Activated CD4-positive, alpha-beta T cell treated with anti-CD3 and anti-CD28 coated beads, Interleukin-2, amount 50 U/mL, for 1 hour (primary cell): ENCODE measurements at places on chromosomes 16 and 17.

GRCh38 chr17:45702666-45703266 is 81.4 kb upstream of the CRHR1 start:
- no peak for DNase-seq

- no peak for DNase-seq
Observed at GRCh38 chr16:25013751-25014499, 1.2 kb downstream of the ARHGAP17 start.

DNA sequence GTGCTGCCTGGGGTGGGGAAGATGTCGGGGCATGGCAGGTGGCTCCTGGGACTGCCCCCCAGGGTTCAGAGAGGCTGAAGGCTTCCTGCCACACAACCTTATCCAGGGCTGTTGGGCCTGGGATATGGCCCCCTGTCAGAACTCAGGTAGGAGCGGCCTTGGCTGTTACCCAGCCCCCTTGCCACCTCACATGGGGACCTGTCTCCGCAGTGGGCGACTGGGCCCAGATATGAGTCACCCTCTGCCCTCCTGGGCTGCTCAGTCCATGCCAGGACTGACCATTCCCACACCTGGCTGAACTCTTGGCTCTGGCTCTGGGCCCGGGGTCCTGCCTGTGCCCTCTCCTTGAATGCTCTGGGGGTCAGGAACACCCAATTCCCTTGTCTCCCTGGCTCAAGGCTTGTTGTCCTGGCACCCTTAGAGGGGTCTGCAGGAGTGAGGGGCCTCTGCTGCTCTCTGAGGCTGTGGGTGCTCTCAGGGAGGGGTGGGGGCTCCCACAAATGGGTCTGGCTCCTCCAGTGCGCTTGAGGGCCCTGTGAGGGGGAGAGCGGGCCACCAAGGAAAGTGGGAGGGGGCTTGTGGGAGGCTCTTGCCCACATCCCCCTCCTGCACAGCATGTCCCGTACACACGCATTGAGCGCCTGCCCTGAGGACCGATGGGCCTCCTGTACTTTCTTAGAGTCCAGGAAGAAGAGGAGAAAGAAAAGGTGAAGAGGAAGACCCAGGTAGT is 36.0 kb downstream of the LGALS9 start:
- DNase-seq: no peak

DNA sequence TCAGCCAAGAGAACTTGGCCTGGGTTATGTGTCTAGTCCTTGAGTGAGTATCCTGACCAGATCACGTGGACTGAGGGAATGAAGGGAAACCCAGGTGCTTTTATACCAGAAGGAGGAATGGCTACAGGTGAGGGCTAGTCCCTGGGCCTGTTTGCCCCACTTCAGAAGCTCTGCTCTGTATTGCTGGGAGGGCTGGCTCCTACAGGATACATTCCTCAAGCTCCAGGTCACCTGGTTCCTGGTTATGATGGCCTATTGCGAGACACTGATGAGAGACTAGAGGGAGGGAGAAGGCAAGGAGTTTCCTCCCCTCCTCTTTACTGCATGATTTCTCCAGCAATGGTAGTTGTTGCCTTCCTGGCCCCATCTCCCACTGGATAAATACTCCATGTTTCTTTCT is 19.0 kb upstream of the SMG8 start:
- no peak for DNase-seq

- DNase-seq: no peak
Observed at GRCh38 chr17:50559674-50560184, 786 bp upstream of the CACNA1G start.

- DNase-seq: no peak
Observed at GRCh38 chr17:58403311-58403710, 14.0 kb downstream of the RNF43 start.

GRCh38 chr17:35046740-35047283 is 16.7 kb downstream of the RFFL start:
- DNase-seq: peak; percentile 49

GRCh38 chr16:76194616-76195015 is 82.6 kb upstream of the CNTNAP4 start:
- no peak for DNase-seq

DNA sequence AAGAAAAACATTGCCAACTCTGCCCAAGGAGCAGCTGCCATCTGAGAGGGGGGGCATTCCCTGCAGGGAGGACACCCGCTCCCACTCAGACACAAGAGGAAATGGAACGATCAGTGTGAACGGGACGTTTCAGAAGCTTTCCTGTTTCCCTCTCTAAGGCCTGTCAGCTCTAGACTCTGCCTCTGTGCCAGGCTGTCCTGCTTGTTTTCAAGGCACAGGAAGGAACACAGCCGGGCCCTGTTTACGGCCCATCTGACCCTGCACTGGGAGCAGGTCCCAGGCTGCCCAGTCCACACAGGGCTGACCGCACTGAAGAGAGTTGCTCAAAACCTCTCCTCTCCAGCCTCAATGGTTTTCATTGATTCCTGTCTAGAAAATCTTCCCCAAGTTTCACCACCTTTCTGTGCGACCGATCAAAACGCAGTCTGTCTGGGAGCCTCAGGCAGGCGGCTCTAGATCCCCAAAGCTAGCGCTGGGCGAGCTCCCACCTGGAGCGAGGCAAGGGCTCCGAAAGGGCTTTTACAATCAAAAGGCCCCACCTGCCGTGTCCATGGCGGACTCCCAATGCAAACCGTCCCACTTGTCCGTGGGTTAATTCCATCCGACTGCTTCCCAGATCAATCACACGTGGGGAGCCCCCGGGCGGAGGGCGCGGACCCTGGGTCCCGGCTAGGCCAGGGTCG is 1.5 kb downstream of the PIEZO1 start:
- no peak for DNase-seq

DNA sequence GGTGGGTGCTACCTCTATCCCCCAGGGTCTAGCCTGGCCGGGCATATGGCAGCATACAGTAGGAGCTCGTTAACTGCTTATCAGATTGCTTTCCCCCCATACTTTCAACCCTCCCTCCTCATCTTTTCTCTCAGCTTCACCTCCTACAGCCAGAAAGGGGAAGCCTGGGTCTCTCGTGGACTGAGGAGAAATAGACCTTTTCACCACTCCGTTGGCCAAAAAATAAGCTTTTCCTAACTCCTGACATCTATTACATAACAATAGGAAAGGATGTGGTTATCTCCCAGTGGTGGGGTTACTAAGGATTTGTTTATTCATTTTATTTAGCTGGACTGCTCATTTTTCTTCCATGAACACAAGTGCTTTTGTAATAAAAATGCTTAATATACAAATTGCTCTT is 9.0 kb upstream of the CXCL16 start:
- no peak for DNase-seq

- DNase-seq: no peak
Observed at GRCh38 chr16:58506241-58507194, 6.6 kb downstream of the NDRG4 start.

- DNase-seq: no peak
Observed at GRCh38 chr17:61477204-61477834, 25.1 kb downstream of the TBX4 start.

DNA sequence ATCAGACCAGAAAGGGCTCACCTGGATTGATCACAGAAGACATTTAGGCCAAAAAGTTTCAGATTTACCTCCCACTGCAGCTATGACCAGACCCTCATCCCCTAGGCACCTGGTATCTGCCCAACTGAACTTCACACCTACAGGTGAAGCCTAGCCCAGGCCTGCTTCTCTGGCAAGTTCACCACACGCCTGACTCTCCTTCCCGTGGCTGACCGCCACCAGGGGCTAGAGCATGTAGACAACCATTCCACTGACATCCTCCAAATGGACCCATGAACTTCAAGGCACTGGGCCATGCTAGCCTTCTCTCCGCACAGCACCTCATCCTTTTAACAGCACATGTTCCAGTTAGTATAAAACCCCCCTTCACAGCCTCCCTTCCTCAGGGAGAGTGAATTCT is 18.8 kb downstream of the ZCCHC14 start:
- DNase-seq: no peak

- DNase-seq: no peak
Observed at GRCh38 chr17:81483085-81483861, 29.3 kb downstream of the ACTG1 start.

DNA sequence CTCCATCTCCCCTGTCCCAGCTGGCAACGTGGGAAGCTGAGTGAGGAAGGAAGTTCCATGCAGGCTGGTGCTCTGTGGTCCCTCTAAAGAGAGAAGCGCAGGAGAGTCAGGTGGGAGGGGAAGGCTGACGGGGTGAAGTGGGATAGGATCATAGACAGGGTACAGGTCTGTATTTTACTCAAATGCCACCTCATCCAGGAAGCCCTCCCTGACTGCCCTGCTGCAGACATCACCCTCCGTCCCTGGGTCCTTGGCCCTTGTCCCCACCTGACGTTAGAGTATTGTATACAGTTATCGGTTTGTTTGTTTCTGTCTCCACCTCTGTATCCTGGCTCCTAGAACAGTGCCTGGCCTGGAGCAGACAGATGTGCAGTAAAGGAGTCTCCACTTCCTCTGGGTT is 11.7 kb downstream of the CANT1 start:
- no peak for DNase-seq

- DNase-seq: no peak
Observed at GRCh38 chr16:70481929-70482536, 27.6 kb downstream of the FCSK start.

DNA sequence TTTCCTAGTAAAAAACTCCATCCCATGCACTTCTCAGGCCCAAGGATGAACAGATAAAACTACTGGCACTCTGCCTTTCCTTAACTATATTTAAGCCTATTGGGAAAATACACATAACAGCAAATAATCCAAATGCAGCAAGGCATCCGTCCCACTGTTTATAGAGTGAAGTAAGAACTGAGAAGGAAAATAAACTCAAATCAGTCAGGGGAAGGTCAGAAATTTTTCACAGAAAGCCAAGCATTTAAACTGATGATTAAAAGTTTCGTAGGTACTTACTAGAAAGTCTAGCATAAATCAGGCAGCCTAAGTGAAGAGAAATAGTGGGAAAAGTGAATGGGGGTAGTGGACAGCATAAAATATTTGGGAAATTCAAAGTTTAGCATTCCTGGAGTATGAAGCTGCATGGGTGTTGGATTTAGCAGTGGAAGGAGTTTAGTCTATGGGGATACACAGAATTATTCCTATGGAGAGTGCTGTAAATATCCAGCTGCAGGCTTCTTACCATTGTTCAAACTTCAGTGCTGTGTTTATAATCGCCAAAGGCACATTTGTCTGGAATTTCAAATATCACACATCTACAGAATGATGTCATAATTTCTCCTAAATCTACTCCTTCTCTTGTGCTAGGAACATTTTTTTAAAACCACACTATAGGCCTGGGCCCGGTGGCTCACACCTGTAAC is 1131.0 kb upstream of the GOT2 start:
- no peak for DNase-seq

DNA sequence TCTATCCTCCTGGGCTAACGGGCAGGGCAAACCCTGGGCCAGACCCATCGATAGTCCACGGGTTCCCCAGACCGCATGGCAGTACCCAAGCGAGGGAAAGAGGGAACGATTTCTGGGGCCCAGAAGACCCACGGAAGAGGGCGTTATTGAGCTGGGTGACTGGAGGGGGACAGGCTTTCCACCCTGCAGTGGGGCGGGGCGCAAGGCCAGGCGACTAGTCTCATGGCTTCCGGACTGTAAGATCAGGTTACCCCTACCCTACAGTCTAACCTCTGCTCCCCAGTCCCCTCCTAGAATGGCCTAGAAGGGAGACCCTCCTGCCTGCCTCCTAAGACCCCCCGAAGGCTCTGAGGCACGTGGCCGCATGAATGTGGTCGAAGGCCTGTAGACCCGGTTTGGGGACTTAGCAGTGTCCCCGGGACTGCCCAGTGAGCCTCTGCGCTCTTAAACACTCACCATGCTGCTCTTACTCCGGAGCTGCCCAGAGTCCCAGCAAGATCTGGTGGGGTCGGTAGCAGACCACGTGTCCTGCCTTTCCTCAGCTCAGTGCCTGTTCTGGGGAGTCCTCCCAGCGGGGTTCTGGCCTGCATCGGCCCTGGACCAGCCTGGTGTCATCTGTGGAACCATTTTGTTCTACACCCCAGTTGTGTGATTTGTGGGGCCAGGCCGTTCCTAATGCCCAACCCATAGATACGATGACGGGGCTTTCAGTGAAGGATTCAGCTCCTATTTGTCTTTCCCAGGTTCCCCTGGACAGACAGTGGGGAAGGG is 13.2 kb upstream of the AURKB start:
- peak; percentile 52 for DNase-seq

DNA sequence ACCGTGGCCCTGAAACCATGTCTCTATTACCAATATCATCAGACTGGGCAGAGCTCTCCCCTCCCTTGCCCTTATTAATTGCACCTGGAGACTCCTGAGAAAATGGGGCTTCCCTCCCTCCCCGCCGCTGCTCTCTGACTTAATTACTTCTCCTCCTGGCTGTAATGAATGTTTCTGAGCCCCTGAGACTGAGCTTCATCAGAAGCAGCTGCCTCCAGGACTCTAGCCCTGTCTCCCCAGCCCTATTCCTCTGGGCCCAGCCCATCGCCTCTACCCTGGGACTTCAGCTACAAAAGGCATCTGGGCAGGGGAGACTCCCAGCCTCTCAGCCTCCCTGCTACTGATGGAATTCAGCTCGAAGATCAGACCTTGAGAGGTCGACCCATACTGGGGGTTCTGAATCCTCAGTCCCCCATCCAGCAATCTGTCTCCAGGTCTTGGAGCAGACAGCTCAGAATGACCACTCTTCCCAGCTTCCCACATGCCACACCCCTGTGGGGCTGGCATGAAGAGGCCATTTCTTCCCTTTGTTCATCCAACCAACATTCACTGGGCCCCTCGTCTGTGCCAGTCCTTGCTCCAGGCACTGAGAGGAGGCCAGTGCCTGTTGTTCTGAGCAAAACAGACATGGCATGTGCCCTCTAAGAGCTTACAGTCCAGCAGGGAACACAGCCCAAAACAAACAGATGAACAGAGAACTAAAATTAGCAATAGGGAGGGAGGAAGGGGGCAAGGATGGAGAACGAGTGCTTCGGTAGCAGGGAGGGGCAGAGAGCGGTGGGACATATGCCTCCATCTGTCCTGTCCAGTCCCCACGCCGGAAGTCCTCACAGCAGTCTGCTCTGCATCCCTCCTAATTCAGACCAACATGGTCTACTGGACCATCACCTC is 17.0 kb upstream of the NAGS start:
- no peak for DNase-seq

DNA sequence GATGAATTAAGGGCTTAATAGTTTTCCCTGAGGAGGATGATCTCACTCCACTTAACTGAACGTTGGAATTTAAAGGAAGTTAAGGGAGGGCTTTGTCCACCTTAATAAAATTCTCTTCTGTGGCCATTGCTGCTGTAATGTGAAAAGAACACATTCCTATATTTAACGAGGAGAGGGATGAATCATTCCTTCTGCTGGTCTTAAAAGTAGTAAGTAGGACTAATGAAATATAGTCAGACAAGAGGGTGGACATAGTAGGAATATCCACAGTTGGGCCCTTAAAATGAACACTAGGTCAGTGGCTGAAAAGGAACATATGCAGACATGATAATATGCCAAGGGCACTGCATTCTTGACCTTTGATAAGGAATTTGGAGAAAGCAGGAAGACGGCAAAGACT is 405.6 kb downstream of the PMP22 start:
- no peak for DNase-seq

- peak; percentile 60 for DNase-seq
Observed at GRCh38 chr16:28210979-28211588, 681 bp downstream of the XPO6 start.
